ENCODE measurements at places on chromosomes 2 and 18. TPM values are rescaled to one million over a fixed set of nuclear protein-coding genes. Genes with fewer than 3 reads are reported as not detected.

Gene LOXHD1
- not detected for total RNA-seq

Gene SERPINB2
- not detected for total RNA-seq

GRCh38 chr2:47568164-47568850, 165.4 kb downstream of the MSH2 start:
- no peak for DNase-seq

Gene ALK
- total RNA-seq = 2.1 TPM

GRCh38 chr2:68119504-68119903, 38.2 kb upstream of the PNO1 start:
- DNase-seq = no peak

Gene GULP1
- 43.8 TPM for total RNA-seq

DNA sequence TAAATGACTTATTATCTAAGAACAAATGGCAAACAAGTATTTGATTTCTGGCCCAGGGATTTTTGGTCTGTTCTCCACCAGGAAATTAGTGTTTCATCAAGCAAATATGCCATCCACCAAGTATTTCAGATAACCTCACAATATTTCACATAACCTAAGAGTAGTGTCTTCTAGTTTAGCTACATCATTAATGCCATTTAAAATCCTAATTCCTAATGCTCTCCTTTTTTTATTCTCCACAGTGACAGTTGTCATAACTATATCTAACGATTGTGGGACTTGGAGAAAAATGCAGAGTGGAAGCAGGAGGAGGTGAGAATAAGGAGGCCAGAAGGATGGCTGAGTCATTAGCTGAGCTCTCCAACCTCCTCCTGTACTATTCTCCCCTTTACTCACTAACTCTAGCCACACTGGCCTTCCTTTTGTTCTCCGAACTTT, 58.5 kb upstream of the CTLA4 start:
- DNase-seq = no peak

Gene FOXI3
- total RNA-seq = 0.12 TPM

DNA sequence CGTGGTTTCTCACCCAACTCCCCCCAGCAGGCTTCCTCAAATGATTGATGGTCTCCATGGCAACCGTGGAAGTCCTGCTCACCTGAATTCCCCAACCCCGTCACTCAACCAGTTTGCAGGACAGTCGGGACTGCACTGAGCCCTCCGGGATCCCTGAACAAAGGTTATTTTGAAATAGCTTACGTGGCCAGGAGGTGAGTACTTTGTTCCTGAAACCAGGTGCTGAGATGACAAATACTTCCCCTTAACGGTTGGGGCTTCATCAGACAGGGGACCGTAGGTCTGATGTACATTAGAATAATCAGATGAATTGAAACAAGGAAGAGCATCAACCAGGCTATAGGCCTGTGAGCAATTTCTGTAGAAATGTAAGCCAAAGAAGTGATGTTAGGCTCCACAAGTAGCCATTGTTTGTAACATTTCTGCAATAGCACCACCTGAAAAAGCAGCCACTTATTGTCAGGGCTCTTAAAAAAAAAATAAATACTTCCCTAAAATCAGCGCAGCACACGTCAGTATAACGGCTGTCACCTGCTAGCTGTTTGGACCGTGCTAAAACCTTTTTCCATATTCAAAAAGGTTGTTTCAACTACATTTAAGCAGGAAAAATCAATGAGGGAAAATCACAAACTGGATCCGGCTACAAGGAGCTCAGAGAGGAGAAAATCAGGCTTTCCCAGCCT, 206.4 kb upstream of the ID2 start:
- DNase-seq = no peak

DNA sequence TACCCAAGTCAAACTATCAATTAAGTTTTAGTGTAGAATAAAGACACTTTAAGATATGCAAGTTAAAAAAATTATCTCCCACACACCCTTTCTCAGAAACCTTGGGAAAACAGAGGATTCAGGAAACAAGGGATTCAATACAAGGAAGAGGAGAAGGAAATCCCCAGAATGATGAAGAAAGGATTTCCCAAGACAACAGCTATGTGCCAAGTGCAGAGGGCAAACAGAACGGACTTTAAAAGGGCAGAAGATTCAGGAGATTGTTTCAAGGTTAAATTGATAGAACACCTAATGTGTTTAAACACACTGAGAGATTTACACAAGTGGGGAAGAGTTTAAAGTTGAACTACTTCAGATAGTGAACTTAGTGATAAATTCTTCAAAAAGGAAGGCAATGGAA, 71.5 kb upstream of the EPAS1 start:
- DNase-seq = no peak

- no peak for DNase-seq
Observed at GRCh38 chr2:118056165-118056534, 32.1 kb upstream of the INSIG2 start.

DNA sequence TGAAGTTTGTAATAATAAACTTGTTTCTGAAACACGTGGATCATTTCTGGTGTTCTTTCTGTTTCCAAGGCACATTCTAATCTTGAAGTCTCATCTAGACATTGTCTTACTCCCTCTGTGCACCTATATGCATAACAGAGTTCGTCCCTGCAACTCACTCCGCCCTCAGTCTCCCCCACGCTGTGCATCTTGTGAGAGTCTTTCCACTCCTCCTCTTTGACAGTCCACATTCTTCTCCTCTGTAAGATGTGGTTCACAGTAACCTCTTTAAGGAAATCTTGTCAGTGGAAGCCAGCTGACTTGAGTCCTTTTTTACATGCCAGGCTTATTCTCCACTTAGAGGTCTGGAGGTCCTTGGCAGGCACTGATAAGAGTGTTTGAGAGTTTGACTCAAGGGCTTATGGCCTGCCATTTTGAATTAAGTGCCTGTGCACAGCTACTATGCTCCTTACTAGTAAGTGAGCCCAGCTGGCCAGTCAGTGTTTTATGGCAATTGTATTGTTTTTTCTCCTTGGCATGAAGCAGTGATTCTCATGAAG, 108.9 kb upstream of the IL1R2 start:
- DNase-seq = no peak

Gene CFC1
- not detected for total RNA-seq

Gene CIB4
- total RNA-seq = not detected

Gene KCNG2
- not detected for total RNA-seq

DNA sequence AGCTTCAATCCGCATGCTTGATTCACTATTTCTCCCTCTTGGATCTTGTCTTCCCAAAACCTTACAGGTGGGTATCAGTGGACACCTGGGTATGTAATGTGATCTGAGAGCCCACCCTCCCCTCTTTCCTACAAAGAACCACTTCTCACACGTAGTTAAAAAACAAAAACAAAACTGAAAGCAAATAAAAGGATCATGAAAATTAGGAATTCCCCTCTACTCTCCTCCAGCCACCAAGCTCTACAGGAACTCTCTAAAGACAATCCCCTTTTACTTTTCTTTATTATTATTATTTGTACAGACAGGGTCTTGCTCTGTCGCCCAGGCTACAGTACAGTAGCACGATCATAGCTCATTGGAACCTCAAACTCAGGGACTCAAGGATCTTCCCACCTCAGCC, 40.8 kb upstream of the MYO1B start:
- no peak for DNase-seq

Gene HJURP
- total RNA-seq = 63.6 TPM

GRCh38 chr2:223088866-223089265, 36.9 kb downstream of the KCNE4 start:
- no peak for DNase-seq

DNA sequence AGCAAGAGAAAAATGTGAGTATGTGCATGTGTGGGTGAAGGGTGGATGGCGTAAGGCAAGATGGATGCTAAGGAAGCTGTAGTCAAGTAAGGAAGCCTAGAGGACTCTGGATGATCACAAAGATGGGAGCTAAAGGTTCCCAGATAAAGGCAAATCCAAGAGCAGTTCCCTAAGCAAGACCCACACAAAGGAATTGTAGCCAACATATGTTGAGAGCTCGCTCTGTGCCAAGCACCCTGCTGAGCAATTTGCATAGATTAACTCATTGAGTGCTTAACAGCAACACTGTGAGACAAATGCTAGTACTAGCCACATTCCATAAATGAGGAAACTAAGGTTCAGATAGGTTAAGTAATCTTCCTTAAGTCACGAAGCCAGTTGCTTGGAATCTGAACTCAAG, 132.6 kb downstream of the C1D start:
- DNase-seq = no peak

DNA sequence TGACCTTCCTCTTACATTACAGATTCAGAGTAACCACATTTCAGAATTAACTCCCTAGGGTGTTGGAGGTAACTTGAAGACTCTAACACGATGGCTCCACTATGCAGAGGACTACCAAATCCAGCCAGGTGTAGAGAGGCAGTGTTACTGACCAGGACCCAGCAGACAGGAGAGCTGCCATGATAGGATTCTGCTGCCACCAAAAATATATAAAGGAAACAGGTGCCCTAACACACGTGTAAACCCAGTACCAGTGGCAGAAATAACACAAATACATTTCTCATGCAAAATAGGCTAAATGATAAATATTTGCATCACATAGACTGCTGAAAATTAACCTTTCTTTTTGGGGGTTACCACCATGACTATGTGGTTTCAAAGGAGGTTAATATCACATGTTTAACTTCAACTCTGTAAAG, 7.0 kb downstream of the ZBTB14 start:
- no peak for DNase-seq

DNA sequence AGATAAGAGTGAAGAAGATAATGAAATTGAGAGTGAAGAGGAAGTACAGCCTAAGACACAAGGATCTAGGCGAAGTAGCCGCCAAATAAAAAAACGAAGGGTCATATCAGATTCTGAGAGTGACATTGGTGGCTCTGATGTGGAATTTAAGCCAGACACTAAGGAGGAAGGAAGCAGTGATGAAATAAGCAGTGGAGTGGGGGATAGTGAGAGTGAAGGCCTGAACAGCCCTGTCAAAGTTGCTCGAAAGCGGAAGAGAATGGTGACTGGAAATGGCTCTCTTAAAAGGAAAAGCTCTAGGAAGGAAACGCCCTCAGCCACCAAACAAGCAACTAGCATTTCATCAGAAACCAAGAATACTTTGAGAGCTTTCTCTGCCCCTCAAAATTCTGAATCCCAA, 15.7 kb downstream of the MSH6 start:
- no peak for DNase-seq

Gene ABCG5
- total RNA-seq = not detected

DNA sequence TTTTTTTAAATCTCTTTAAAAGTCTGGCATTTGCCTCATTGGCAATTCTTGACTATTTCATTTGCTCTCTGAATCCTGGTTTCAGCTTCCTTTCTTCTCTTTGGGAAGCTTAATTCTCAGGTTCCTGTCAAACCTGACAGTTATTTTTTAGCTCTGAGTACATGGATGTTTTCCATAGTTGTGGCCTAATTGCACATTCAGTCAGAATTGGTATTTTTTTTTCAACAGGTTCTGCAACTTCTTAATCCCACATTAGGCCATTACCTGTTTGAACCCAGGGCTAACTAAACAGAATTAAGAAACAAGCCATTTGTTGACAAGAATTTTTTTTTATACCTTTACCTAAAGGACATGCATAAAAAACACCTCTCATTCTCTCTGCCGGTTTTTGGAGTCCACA, 338.8 kb downstream of the SETBP1 start:
- no peak for DNase-seq

- DNase-seq = no peak
Observed at GRCh38 chr2:16625759-16626158, 39.9 kb downstream of the CYRIA start.
